Activated CD4-positive, alpha-beta T cell treated with anti-CD3 and anti-CD28 coated beads, Interleukin-2, amount 50 U/mL, for 48 hours (primary cell): ENCODE measurements at places on chromosomes 3 and 15.

DNA sequence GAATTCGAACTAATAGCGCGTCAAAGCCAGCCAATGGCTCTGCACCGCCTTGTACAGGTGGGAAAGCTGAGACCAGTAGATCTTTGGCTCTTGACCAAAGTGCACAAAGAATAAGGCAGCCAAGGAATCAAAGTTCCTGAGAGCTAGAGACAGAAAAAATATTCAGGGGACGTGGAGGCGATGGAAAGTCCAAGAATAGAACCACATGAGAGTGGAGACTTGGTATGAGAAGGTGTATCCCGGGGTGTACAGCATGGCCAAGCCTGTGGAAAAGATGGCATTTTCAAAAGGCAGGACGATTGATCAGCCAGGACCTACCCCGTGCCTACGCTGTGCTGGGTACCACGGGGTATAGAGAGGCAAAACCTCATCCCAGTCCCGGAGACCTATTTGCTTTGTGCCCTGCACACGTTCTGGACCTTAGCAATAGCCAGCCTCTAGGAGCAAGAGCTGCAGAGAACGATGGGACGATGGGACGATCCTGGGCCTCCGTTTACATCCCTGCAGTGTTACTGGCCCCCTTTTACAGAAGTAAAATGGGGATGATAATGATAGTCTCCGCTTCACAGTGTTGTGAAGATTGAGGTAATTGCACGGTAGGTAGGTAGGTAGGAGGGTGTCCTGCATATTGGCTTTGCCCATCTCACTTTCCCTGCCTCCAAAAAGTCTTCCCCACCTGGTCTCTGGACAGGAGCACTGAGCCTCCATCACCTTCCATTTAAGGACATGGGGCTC lies 583 bp upstream of the RBSN start:
- DNase-seq: peak; percentile 18

- peak; percentile 63 for DNase-seq
Observed at GRCh38 chr3:15858547-15859506, 61.0 kb upstream of the ANKRD28 start.

GRCh38 chr3:174821477-174821876 lies 37.7 kb upstream of the NAALADL2 start:
- no peak for DNase-seq

DNA sequence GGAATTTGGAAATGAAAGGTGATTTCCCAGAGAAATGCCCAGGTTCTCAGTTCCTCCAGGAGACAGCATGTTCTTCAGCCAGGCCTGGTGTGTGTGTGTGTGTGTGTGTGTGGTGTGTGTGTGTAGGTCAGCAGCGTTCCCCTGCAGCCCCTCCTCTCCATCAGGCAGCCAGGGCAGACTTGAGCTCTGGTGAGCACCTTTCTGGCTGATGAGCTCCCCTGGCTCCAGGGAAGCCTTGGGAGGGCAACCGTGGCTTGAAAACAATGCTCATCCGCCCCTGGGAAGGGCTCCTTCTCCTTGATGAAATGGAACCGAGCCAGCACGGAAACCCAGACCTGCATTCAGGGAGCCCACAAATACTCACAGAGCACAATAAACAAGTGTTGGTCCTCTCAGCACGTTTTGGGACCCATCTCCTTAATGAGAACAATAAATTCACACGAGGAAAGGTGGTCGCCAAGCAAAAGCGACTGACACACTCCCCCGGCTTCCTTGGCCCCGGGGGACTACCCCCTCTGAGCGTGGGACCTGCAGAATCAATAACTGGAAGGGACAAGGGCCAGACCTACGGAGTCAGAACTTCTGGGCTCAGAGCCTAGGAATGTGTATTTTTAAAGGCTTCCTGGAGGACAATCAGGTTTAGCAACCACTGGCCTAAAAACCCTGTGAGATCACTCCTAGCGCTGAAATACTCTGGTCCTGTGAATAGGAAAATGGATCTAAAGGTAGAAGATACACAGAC lies 38.6 kb upstream of the HES1 start:
- no peak for DNase-seq

DNA sequence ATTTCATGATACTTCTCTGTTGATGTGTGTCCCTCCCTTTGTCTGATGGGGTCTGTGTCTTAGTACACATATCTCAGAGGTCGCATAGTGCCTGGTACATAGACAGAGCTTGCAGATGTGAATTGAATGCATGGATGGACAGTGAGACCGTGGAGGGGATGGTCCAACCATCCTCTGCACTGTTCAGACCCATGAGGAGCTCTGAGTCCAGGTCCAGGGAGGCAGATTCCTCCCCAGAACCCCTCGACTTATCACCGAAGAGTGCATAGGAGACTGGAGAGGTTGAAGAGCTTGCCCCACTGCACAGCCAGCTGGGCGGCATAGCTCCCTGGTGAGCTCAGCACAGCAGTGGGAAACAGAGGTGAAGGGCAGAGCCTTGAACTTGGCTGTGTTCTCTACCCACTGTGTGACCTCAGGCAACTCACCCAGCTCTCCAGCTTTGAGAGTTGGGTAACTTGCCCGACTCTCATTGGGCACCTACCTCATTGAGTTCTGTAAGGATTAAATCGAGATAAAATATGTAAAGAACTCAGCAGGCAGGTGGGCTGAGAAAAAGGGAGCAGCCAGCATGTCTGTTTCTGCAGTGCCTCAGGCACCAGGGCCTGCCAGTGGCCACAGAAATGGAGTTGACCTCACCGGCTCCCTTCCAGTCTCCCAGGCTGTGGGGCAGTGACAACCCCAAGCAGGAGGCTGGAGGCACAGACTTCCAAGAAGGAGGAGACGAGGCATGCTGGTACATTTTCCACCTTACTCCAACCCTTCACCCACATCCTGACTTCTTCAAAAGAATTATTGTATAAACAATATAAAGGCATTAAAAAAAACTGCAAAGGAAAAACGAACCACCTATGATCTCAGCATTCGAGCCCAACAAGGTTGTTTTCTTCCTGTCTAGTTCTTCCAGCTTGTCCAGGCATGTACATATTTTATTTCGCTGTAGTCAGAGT lies 54.1 kb upstream of the TFRC start:
- DNase-seq: no peak

DNA sequence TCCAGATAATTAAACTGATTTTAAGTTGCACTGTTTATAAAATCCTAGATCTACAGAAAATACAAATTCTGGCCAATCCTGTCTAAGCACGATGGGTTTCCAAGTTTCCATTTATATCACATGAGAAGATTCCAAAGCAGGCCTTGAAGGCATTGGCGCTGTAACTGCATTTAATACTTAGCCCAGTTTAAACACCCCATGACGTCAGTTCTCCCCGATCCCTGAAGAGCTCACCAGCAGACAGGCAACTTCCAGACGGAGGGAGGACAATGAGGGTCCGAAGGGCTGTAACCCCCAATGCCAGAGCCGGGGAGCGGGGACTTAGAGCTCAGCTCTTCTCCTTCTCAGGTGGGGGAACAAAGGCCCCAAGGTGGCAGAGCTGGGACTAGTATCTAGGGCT lies 117.3 kb downstream of the XXYLT1 start:
- no peak for DNase-seq

- no peak for DNase-seq
Observed at GRCh38 chr3:76930712-76931111, 109.2 kb upstream of the ROBO2 start.

GRCh38 chr3:53744351-53744750 lies 101.9 kb downstream of the CHDH start:
- DNase-seq: no peak

DNA sequence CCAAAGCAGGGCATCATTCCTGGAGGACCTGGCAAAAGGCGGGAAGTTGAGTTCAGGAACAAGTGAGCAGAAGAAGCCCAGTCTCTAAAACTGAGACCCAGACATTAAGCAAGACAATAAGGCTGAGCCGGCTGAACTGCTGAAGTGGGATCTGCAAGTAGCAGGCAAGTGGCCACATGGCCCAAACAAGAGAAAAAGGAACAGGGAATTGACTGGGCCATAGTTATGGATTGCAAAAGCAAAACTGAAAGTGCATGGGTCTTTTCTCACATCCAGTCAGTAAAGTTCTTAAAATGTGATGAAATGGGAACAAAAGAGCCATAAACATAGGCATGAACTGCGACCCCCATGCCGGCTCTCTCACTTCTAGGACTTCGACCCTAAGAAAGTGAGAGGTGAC lies 101.2 kb downstream of the SCN11A start:
- DNase-seq: no peak

GRCh38 chr3:136678981-136679380 lies 73.2 kb downstream of the STAG1 start:
- DNase-seq: no peak

GRCh38 chr3:126067959-126068358 lies 16.0 kb downstream of the SLC41A3 start:
- DNase-seq: no peak

- DNase-seq: no peak
Observed at GRCh38 chr15:68644083-68644904, 65.5 kb downstream of the CORO2B start.

DNA sequence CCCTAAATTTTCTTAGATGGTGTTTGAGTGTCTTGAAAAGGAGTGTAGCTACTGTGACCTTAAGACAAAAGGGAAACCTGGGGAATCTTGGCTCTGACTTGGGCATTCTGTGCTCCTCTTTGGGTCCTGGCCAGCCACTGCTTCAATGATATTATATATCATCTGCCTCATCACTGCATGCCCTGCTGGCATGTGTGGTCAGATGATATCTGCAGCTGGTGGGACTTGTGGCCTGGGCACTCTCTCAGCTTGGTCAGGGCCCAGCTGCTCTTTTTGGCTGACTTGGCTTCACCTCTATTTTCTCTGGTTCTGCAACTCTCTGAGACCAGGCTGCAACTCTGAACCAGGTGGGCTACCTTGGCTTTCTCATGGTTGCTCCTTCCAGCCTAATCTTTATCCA lies 446.1 kb upstream of the RARB start:
- no peak for DNase-seq

GRCh38 chr15:67025719-67026609 lies 39.4 kb upstream of the SMAD3 start:
- no peak for DNase-seq

DNA sequence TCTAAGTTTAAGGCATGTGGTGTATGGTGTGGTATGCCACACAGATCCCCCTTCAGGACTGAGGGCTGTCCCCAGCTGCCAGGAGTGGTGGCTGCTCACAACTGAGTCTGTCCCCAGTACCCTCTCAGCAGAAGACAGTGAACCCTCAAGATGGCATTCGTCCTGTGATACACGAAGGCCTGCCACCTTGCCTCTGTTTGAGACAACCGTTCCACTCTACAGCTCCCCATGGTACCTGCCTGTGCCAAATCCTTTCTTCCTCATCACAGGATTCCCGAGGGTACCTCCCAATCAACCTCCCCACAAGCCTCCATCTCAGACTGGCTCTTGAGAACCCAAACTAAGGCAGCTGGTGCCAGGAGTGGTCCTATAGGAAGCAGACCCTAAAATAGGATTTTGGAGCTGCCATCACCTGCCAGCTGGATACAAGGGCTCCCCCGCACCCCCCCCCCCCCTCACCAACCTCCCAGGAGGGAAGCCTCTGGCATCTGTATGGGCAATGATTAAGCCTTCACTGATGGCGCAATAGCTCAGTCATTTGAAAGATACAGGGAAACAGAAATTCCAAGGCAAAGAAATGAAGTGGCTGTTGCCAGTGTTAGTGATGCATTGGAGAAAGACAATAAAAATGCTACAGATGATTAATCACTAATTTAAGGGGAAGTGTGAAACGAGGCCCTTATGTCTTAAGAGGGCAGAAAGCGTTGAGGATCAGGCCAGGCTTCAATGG lies 230.0 kb upstream of the LYSMD4 start:
- no peak for DNase-seq

- DNase-seq: no peak
Observed at GRCh38 chr3:190081389-190081788, 39.3 kb downstream of the P3H2 start.

GRCh38 chr3:14730703-14731382 lies 55.9 kb downstream of the C3orf20 start:
- DNase-seq: no peak

DNA sequence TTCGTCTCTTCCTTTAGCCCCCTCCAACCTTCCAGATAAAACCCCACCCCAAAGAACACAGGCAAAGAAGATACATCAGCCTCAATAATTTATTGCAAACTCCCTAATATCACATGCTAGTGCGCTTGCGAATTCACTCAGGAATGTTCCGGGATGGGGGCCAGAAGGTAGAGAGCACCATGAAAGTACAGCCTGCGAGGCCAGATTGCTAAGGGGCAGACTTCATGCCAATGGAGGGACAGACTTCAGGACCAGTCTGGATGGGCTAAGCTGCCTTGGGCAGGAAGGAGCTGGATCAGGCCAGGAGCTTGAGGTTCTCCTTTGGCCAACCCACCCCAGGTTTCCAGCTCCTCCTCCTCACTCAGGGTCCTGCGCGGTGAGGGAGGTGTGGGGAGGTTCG lies 13.4 kb downstream of the CIDEC start:
- no peak for DNase-seq

- DNase-seq: no peak
Observed at GRCh38 chr3:46303240-46303639, 50.7 kb upstream of the CCR2 start.

- no peak for DNase-seq
Observed at GRCh38 chr3:98799479-98799878, 36.3 kb downstream of the ST3GAL6 start.

DNA sequence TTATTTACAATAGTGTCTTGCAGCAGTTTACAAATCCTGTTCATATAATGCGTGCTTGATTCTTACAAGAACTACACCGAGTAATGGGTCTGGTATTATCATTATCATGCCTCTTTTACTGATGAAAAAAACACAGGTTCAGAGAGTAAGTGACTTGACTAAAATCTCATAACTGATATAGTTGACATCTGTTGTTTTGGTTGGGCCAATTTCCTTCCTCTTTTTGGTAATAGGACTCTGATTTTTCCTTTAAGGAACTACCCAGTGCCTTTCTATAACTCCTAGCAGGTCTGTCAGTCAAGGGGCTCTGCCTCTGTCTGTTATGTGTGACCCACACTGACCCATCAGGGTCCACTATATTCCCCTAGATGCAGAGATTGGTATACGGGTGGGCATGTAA lies 14.6 kb upstream of the BLOC1S6 start:
- no peak for DNase-seq

DNA sequence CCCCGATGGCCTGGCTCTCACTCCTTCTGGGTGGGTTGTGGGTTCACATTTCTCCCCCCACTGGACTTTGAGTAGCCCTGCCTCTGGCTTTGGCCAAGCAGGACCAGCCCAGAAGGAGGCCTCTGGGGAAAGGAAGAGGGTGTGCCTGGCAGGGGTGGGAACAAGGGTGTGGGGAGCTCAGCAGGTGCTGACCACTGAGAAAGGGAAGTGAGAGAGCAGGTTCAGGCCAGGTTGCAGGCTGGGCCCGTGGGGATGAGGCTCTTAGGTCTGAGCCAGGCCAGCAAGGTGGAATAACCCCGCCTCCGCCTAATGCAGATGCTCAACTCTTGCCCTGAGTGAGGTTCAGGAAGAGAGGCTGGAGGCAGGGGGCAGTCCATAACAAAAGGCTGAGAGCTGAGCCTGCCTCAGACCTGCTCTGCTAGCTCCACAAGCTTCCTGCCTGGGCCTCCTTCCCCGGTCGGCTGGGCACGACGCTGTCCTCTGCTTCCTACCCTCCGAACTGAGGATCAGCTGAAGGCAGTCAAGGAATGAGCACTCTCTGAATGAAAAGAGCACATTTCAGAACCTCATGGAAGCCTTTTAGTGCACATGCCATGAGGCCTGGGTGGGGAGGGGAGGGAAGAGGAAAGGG lies 82.7 kb downstream of the TLE3 start:
- DNase-seq: no peak
